ENCODE measurements at places on chromosomes 11 and 22.

DNA sequence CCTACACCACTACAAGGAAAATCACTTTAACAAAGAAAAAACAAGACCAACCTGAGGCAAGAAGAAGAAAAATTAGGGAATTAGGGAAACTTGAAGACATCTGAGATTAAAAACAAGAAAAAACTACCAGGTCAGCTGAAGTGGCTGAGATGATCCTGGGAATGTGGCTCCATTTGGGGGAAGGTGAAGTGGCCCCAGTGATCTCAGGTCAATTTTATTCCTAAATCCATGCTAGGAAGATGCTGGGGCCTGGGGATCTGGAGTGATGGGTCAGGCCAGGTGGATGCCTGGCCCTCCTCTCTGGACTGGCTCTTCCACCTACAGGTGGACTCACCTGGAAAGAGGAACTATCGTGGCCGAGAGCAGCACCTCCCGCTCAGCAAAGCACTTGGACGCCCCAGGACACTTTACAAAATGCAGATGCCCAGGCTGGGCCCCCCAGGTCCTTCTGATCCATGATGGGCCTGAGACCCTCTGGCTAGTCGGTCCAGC lies 6.7 kb downstream of the TOP3B start:
- DNase-seq, result no peak

GRCh38 chr22:45268958-45269844 lies 15.5 kb upstream of the UPK3A start:
- peak; percentile 65 for DNase-seq

DNA sequence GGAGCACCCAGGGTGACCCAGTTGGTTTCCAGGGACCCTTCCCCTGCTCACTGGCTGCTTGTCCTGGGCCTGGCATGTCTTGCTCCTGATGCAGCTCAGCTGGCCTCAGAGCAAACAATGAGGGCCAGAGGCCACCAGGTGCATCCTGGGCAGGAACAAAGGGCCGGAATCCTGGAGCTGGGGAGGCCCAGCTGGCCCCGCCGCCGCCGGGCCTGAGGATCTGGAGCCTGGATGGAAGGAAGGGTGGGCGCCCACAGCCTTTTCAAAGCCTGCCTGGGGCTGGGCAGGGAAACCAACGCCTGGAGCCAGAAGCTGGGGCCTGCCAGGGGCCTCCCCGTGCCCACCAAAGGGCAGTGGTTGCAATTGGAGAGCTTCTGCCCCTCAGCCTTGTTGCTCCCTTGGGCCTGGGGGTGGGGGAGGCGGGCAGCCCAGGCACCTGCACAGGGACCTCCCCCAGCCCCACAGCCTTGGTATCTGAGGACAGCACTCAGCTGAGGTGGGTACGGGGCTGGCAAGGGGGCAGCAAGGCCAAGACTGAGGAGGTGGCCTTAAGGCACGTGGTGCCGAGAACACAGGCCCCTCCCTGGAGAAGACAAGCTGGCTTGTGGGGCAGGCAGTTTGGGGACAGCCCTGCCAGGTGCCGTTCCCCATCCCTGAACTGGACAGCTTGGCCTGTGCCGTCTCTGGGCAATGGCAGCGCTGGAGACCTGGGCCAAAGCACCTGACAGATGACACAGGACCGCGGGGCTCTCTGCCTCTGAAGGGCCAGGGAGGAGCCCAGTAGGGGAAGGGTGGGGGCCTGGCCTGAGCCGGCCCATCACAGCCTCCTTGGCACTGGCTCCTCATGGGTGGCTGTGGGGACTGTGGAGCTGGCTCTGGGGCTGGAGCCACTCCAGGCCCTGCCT lies 7.1 kb upstream of the ADORA2A start:
- DNase-seq, result no peak

DNA sequence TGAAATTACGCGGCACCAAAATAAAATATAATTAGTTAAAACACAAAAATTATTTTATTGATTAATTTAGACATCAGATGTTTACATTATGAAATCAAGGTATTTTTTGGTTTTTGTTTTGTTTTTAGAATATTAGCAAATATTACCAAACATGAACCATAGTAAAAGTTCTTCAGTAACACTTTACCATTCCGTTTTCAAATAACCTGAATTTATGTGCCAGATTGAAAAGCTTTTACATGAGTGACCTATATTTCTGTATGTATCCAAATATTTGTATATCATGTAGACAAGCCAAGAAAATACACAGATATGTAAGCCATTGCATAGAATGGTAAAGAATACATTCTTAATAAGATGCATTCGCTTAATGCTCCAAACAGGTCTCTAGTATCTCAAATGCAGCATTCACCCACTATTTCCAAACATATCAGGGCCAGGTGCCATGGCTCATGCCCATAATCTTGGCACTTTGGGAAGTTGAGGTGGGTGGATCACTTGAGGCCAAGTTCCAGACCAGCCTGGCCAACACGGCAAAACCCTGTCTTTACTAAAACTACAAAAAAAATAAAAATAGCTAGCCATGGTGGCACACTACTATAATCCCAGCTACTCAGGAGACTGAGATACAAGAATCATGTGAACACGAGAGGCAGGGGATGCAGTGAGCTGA lies 102.4 kb upstream of the SERPIND1 start:
- DNase-seq, result no peak

GRCh38 chr11:68872216-68873003 lies 30.7 kb upstream of the CPT1A start:
- DNase-seq, result no peak

DNA sequence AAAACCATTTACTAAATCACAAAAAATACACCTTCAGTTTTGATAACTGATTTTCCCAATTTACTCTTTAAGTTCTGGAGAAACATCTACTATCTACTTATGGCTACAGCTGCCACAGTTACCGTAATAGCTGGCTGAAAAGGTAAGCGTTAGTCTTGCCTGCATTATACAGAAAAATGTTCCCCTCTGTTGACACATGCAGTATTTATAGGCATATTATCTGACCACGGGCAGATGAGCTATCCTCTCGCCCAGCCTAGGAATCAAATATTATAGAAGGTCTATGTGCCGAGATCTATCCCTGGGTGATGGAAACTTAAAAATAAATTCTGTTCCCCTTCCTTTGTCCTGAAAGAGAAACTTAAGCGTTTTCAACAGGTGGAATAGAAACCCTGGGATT lies 283.8 kb downstream of the CADM1 start:
- no peak for DNase-seq

DNA sequence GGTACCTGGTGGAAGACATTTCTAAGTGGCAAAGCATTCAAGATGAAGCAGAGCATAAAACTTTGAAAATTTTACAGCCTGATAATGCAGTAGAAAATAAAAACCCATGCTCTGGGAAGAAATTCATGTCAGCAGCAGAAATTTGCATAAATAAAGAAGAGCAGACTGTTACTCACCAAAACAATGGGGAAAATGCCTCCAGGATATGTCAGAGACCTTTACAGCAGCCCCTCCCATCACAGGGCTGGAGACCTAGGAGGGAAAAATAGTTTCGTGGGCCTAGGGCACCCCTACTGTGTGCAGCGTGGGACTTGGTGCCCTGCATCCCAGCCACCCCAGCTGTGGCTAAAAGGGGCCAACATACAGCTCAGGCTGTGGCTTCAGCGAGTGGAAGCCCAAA lies 5.4 kb upstream of the DKK3 start:
- no peak for DNase-seq

DNA sequence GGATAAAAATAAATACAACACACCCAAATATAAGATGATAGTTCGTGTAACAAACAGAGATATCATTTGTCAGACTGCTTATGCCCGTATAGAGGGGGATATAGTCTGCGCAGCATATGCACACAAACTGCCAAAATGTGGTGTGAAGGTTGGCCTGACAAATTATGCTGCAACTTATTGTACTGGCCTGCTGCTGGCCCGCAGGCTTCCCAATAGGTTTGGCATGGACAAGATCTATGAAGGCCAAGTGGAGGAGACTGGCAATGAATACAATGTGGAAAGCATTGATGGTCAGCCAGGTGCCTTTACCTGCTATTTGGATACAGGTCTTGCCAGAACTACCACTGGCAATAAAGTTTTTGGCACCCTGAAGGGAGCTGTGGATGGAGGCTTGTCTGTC lies 4.9 kb downstream of the IFT46 start:
- no peak for DNase-seq

- DNase-seq, result no peak
Measured at GRCh38 chr11:130054966-130055365, 14.7 kb upstream of the APLP2 start.

GRCh38 chr11:69842746-69843528 lies 23.7 kb upstream of the FGF3 start:
- DNase-seq, result no peak

GRCh38 chr11:65212226-65212801 lies 30.6 kb downstream of the CAPN1 start:
- DNase-seq, result no peak

GRCh38 chr22:22995166-22995565 lies 75.2 kb upstream of the GNAZ start:
- DNase-seq, result no peak

DNA sequence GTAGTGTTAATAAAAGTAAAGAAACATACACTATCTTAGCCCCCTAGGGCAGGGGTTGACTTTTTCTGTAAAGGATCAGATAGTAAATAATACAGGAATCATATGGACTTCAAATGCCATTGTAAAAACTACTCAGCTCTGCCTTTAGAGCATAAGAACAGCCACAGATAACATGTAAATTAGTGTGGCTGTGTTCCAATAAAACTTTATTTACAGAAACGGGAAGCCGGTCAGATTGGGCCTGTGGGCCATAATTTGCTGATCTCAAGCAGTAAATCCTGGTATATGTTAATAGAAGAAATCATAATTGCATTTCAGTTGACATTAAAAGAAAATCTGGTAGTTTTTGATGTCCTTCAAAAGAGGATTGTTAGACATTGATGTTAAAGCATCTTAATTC lies 76.5 kb downstream of the ZC3H12C start:
- DNase-seq, result no peak

DNA sequence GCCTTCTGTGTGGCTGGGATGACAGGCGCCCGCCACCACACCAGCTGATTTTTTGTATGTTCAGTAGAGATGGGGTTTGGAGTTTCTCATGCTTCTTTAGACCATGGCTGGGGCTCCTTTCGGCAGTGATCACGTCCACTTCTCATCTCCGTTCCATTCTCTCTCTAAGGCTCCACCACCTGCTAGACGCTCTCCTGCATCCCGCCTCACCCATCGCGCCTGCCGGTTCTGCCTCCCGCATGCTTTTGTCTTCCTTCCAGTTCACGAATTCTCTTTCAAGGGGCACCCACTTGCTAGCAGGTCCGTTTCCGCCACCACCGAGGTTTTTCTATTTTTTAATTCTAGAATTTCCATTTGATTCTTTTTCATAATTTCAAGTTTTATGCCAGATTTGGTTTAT lies 22.0 kb upstream of the SYT8 start:
- DNase-seq, result no peak

DNA sequence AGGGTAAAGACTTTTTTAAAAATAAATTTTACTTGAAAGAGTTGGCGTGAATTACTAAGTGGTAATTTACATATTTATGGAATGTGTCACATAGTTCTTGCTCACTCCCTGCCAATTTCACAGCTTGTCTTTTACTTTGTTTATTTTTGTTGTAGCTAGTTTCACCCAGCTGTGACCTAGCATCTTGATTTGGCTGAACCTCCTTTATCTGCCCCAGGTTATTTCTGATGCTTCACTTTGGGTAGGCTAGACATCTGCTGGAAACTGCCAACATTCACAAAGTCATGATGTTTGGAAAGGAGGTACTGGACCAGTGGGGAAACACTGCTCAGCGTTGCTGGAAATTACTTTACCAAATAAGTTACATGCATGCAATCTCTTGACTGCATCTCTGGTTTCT lies 1676.0 kb upstream of the RAG2 start:
- no peak for DNase-seq

Measured in anterior cingulate cortex (tissue), 58 donors.